ENCODE measurements at places on chromosomes 3 and 15.

DNA sequence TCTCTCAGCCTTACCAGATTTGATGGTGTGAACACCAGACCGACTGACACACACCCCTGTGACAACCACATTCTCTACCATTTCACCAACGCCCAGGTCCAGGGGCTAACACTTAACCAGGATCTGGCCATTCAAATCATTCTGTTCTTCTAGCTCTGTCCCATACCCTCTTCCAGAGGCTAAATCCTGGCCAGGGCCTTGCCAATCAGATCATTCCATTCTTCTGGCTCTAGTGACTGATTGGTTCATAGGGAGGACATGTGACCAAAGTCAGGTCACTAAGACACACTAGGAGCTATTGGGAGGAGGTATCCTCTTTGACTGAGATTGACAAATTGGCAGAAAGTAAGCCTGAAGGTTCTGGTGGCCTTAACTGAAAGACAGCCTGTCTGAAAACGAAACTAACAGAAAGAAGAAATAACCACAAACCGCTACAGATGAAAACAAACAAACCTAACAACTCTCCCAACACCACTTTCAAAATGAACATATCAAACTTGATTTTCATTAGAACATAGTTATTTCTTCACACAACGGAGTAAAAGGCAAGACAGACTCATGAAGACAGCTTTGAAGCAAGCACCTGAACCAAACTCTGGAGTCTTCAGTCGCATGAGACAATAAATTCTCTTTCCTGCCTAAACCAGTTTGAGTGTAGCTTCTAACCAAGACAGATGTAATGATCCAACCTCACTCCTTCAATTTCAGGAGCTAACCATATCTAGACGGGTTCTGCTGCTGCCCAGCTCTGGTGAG, 68.5 kb downstream of the TRANK1 start:
- peak; percentile 26 for DNase-seq

GRCh38 chr3:53255423-53255774, 423 bp downstream of the TKT start:
- peak; percentile 39 for DNase-seq

DNA sequence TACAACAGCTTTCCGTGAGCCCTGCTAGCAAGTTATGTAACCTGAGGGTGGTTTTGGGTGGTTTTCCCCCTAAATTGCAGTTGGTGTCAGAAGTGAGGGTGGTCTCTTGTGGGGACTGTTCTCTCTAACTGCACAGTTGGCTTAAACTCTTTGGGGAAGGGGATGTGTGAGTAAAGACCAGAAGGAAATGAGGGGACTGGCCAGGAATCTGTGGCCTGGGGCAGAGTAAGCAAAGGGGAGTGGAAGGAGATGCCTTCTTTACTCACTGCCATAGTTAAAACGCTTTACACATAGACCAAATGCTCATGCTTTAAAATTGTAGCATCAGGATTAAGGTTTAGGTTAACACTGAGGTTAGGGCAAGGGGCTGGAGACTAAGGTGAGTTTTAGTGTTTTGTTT, 21.2 kb upstream of the XIRP1 start:
- DNase-seq, result no peak

DNA sequence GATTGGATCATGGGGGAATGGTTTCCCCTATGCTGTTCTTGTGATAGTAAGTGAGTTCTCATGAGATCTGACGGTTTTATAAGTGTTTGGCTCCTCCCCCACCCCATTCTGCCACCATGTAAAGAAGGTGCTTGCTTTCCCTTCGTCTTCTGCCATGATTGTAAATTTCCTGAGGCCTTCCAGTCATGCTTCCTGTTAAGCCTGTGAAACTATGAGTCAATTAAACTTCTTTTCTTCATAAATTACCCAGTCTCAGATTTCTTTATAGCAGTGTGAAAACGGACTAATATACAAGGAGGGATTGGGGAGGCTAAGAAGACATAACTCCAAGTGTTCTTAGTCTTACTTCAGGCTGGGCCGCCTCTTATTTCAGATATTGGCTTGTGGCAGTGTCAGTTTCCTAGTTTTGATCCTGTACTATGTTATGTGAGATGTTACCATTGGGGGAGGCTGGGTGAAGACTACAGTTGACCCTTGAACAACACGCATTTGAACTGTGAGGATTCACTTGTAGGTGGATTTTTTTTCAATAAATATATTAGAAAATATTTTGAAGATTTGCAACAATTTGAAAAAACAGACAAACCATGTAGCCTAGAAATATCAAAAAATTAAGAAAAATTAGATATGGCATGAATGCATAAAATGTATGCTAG, 44.9 kb downstream of the NMD3 start:
- no peak for DNase-seq

DNA sequence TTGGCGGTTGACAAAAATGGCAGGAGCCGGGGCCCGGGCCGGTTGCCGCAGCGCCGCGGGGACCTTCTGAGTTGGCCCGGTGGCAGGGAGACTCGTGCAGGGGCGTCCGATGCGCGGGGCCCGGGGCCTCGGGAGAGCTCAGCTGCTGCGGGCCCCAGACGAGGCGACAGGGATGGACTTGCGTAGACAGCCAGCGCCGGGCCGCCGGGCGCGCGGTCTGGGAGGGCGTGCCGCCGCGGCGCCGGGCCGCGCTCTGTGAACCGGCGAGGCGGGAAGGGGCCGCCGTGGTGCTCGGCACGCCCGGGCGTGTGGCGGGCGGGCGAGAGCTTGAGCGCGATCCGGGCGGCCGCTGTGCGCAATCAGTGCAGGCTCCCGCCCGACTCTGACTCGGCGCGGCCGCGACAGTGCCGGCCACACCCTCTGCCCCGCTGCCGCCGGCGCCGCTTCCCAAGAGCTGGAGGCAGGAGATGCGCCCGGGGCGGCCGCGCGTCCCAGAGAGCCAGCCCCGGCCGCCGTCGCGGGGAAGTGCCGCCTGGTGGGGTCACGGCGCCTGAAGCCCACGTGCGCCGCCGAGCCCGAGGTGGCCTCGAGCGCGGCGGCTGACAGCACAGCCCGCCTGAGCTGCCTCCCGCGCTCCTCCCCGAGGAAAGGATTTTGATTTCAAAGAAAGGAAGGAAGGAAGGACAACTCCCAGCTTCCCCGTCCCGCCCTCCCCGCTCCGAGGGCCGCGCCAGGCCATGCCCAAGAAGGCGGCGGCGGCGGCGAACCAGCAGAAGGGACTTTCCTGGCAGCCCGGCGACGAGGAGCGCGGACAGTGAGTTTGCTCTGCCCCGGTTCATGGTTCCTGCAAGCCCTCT, 657 bp downstream of the TLNRD1 start:
- peak; percentile 47 for DNase-seq

DNA sequence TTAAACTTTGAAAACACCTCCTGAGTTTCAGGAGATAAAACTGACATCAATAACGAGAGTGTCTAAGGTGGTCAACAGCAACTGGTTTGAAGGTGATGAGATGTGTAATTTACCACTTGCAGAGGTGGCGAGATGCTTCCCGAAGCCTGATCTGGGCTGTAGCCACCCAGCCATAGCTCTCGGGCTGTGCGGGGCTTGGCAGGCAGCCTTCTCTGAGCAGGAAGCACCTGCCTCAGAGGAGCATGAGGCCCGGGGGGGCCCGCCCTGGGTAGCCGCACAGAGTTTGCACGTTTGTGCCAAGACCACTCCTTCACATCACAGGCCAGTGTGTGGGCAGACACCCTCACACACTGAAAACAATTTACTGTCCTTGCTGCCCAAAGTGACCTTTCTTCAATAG, 220.3 kb downstream of the CACNA2D3 start:
- no peak for DNase-seq

DNA sequence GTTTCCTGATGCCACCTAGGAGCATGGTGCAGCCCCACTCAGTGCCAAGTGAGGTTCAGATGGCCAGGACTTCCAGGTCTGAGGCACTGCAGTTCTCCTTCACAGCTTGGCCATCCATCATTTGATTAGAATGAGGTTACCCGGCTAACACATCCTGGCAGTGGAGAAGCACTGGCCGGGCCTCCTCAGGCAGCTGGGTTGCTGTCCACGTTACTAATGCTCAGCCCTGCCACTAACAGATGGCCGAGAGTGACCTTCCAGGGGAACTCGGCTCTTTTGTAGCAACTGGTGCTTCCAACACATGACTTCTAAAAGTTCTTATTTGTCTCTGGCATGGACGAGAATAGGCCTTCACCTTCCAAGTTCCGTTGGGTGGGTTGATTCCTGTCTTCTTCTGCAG, 204.6 kb upstream of the CFAP20DC start:
- no peak for DNase-seq
